ENCODE measurements at places on chromosomes 12 and 14.

- DNase-seq = no peak
These were observed 143.1 kb downstream of the TPH2 start for GRCh38 chr12:72081777-72082176.

- no peak for DNase-seq
These were observed 8.3 kb downstream of the ANKRD33 start for GRCh38 chr12:51896236-51896635.

DNA sequence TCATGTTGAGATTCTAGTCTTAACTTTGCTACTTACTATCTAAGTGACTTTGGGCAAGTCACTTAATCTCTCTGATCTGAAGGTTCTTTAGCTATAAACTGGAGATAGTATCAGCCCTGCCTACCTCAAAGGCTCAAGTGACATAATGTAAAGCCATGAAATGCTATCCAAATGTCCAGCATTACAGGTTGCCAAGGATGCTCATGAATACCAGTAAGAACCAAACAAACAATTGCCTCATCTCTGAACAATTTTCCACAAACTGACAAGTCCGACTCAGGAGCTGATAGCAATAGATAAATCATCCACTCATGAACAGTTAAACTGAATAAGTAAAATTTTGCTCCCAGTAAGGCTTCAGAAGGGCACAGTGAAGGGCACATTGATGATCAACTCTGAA lies 51.5 kb downstream of the LMNTD1 start:
- no peak for DNase-seq

GRCh38 chr12:23561364-23562345 lies 387.8 kb downstream of the SOX5 start:
- no peak for DNase-seq

DNA sequence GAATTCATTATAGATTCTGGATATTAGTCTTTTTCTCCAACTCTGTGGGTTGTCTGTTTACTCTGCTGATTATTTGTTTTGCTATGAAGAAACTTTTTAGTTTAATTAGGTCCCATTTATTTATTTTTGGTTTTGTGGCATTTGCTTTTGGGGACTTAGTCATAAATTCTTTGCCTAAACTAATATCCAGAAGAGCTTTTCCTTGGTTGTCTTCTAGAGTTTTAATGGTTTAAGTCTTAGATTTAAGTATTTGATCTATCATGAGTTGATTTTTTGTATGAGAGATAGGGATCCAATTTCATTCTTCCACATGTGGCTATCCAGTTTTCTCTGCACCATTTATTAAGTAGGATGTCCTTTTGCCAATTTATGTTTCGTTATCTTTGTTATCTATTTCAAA lies 683.4 kb upstream of the FBXO33 start:
- DNase-seq = no peak

DNA sequence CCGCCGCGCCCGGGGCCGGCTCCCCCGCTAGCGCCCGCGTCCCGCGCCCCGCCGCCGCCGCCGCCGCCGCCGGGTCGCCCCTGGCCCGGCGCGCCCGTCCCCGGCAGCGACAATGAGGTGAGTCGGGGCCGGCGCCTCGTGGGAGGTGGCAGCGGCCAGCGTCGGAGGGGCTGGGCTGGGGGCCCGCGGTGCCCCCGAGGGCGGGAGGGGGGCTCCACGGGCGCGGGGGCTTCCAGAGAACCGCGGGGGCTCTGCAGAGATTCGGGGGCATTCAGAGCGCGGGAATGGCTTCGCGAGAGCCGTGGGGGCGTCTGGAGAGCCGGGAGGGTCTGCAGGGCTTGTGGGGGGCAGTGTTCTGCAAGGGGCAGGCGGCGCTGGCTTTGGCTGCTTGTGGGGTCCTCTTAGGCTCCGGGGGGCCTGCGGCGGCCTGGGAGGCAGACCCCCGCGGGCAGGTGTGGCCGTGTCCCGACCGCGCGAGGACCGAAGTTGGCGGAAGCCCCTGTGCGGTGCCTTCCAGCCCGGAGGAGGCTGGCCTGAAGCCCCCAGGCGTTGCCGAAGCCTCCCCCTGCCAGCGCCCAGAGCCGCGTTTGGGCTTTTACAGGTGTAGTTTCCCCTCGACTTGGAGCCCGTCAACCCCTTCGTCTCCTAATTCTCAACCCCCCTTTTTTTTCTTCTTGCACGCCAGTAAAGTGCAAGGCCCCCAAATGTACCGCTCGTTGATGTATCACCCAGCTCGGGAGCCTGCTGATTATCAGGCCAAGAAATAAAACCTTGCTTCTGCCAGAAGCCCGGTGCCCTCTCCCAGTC lies 93.1 kb upstream of the EVL start:
- DNase-seq = no peak

- DNase-seq = no peak
These were observed 76.0 kb downstream of the VCPKMT start for GRCh38 chr14:50040401-50040775.

All from NCI-H774 (cell line).